ENCODE measurements at places on chromosomes 2 and 18. TPM values are rescaled to one million over a fixed set of nuclear protein-coding genes. Genes with fewer than 3 reads are reported as not detected.

Gene PLCL1
- 16.8 TPM for total RNA-seq

Gene APLF
- 11.0 TPM for total RNA-seq

Gene ALK
- 1.2 TPM for total RNA-seq

Gene RAD51AP2
- 0.16 TPM for total RNA-seq

Gene ATOH8
- total RNA-seq = 20.6 TPM

Gene SLC38A11
- total RNA-seq = 4.3 TPM

Gene CMPK2
- total RNA-seq = 6.4 TPM

Gene POTEC
- total RNA-seq = not detected

Gene DSG4
- total RNA-seq = not detected

Gene PER2
- total RNA-seq = 9.6 TPM

Gene EPB41L3
- total RNA-seq = 156 TPM

DNA sequence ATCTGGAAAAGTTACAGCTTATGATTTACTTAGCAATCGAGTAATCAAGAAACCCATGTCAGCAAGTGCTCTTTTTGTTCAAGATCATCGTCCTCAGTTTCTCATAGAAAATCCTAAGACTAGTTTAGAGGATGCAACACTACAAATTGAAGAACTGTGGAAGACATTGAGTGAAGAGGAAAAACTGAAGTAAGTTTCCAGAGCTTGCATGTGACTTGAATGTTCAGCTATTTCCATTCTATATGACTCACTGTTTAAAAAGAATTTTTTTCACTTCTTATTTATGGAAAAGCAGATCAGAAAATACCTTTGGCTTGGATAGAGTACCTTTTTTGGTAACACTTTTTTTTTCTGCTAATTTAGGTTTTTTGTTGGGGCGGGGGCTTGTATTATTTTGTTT lies 70.7 kb downstream of the PMS1 start:
- H3K4me3 ChIP-seq = no peak overlapping the region
- DNase-seq = no peak
- H3K36me3 ChIP-seq = no peaks in the 10 kb centered on the region

GRCh38 chr2:48750128-48750739 lies 5.3 kb downstream of the LHCGR start:
- no peaks in the 10 kb centered on the region for H3K4me1 ChIP-seq
- no peaks in the 10 kb centered on the region for H3K36me3 ChIP-seq

DNA sequence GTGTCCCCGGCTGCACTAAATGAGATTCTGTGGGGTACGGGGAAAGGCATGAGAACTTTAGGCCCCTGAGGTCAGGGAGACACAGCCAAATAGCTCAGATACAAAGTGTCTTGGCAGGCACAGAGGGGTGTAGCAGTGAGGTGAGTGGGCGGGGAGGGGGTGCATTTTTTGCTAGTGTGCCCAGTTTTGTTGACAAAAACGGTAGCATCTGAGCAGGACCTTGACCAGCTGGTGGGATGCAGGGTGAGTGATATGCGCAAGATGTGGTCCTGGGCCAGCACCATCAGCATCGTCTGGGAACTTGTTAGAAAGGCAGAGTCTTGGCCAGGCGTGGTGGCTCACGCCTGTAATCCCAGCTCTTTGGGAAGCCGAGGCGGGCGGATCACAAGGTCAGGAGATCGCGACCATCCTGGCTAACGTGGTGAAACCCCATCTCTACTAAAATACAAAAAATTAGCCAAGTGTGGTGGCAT lies 127.3 kb upstream of the LGALSL start:
- H3K27me3 ChIP-seq = no peaks in the 10 kb centered on the region
- no peak for DNase-seq
- H3K27ac ChIP-seq = no peak overlapping the region
- peaks cover 32% of the 10 kb centered on the region for H3K4me1 ChIP-seq
- no peak overlapping the region for H3K4me3 ChIP-seq
- H3K36me3 ChIP-seq = no peaks in the 10 kb centered on the region

- no peaks in the 10 kb centered on the region for H3K4me1 ChIP-seq
- peak; percentile 76 for DNase-seq
- H3K4me3 ChIP-seq = no peak overlapping the region
- H3K36me3 ChIP-seq = no peaks in the 10 kb centered on the region
Observed at GRCh38 chr2:1698188-1698945, 45.9 kb downstream of the PXDN start.

GRCh38 chr2:42618972-42619371 lies 50.5 kb downstream of the MTA3 start:
- no peak for DNase-seq
- H3K4me1 ChIP-seq = no peaks in the 10 kb centered on the region
- H3K36me3 ChIP-seq = no peaks in the 10 kb centered on the region
- no peaks in the 10 kb centered on the region for H3K27me3 ChIP-seq

GRCh38 chr2:204260162-204260877 lies 285.0 kb upstream of the PARD3B start:
- H3K27ac ChIP-seq = no peak overlapping the region
- peak; percentile 84 for DNase-seq
- H3K27me3 ChIP-seq = no peaks in the 10 kb centered on the region
- H3K4me3 ChIP-seq = no peak overlapping the region

- DNase-seq = no peak
- no peaks in the 10 kb centered on the region for H3K4me1 ChIP-seq
- H3K27ac ChIP-seq = peak overlapping the region; percentile 91
- no peaks in the 10 kb centered on the region for H3K36me3 ChIP-seq
Observed at GRCh38 chr18:32468147-32468845, 2.4 kb downstream of the GAREM1 start.

GRCh38 chr2:68250652-68251186 lies 1.6 kb downstream of the PPP3R1 start:
- DNase-seq = no peak
- no peaks in the 10 kb centered on the region for H3K36me3 ChIP-seq
- no peaks in the 10 kb centered on the region for H3K27me3 ChIP-seq
- peaks cover 48% of the 10 kb centered on the region for H3K4me1 ChIP-seq
- peak overlapping the region; percentile 99 for H3K27ac ChIP-seq

GRCh38 chr18:59873641-59874040 lies 26.2 kb upstream of the PMAIP1 start:
- H3K27me3 ChIP-seq = no peaks in the 10 kb centered on the region
- no peaks in the 10 kb centered on the region for H3K36me3 ChIP-seq
- H3K4me3 ChIP-seq = no peak overlapping the region
- no peak for DNase-seq

DNA sequence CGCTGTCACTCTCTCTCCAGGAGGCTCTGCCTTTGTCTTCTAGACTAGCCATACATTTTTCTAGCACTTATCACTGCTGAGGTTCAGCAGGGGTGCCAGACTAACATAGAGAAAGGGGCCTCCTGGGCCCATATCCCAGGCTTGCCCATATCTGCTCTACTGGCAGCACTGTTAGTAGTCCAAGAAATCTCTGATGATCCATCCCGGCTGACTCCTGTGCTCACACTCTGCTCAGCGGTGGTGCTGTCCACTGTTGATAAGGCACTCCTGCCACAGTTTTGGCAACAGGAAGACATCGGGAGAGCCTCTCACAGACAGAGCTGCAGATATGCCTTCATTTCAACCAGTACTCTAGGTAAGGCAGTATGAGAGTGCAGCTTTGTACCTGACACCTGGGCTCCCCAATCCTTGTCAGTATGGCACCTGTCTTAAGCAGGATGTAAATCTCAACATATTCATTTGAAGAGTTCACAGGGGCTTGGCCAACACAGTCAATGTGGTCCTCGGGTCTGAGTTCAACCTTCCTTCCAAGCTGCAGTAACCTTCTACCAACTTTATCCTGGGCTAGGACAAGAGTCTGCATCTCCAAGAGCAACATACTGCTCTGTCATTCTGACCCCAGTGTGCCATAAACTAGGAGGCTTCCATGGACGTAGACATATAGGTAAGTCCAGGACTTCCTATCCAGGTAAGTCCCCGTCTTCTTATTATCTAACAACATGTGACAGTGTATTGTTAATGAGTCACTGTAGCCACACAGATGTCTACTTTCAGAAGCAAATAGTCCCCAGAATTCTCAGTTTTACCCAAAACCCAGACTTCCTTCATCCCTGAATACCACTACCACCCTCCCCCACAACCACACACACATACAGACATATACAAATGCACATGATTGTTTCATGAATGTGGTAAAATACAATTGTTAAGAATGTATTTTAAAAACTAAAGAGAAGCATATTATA lies 16.2 kb downstream of the KLF7 start:
- no peaks in the 10 kb centered on the region for H3K36me3 ChIP-seq
- no peak for DNase-seq
- peaks cover 85% of the 10 kb centered on the region for H3K4me1 ChIP-seq
- peak overlapping the region; percentile 100 for H3K27ac ChIP-seq

DNA sequence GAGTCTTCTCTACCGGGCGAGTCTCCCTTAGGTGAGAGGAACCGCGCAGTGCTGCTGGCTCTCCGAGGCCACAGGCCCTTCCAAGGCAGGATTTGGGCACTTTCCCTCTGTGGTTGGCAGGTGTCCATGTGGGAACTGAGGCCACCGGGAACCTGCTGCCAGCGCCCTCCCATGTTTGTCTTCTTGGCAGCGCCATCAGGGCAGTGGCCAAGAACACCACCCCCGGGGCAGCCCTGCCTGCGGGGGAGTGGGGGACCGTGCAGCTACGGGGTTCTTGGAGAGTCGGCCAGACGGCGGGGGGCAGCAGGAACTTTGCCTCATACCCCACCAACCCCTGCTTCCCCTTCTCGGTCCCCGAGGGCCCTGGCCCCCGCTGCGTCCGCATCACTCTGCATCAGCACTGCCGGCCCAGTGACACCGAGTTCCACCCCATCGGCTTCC lies 10.0 kb downstream of the CAPN10 start:
- peak; percentile 91 for DNase-seq
- H3K27ac ChIP-seq = peak overlapping the region; percentile 51
- no peaks in the 10 kb centered on the region for H3K27me3 ChIP-seq
- no peak overlapping the region for H3K4me3 ChIP-seq
- peaks cover 41% of the 10 kb centered on the region for H3K36me3 ChIP-seq

Data from sigmoid colon (tissue), 7 donors.